ENCODE measurements at places on chromosomes 1 and 21.

DNA sequence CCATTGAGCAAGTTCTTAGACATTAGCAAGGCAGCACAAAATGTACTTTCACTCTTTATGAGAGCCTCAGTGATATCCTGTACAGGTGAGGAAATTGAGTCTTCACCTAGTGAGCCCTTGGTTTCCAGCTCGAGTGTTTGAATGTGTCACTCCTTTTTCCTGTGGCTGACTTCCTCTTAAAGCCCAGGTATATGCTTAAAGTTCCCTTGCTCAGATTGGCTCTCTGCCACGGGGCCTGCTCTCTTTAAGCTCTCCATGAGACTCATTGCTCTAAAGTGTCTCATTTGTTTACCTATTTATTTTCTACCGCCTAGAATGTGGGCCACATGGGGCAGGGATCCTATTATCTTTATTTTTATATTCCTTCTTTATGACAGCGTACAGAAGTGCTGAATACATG lies 324.9 kb downstream of the SIPA1L2 start:
- DNase-seq = no peak

DNA sequence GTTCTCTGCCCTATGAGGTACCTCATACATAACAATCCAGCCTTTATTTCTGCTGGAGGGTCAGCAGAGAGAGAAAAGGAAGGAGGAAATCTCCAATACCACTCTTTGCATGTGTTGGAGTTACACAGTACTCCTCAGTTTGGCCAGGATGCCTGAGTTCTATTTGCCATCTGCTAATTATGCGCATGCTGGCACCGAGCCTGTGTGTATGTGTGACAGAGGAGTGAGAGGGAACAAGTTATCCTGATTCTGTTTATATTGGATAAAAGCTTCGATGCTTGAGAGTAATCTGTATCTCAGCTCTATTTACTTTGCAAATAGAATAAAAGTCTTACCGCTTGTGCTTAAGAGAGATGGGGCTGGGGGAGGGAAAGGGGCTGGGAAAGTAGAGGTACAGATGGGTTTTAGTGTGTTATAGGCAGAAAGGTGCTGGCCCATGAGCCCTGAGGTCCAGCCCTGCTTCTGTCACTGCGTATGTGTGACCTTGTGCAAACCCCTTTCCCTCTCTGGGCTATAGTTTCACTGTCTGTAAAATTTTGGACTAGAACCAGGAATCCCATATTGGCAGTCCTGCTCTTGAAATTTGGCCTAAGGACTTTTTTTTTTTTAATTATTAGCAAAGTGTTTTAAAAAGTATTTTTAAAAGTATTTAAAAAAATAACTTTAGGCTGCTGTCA lies 54.5 kb upstream of the PLXNA2 start:
- DNase-seq = no peak

DNA sequence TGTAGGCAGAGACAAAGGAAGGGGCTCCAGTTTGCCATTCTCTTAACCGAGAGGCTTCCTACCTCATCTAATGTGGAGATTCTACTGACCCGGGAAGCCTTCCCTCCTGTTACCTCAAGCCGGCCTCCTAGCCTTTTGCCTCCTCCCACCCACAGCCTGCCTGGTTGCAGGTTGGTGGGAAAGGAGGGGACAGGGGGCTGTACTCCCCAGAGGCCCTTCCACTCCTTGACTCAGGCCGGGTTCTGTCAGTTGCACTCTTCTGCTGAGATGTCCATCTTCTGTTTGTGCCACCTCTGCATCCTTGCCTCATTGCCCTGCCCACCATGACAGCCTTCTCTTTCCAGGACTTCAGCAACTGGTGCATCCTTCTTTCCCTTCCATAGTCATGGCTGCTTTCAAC lies 98.0 kb upstream of the SLC44A3 start:
- DNase-seq = no peak

DNA sequence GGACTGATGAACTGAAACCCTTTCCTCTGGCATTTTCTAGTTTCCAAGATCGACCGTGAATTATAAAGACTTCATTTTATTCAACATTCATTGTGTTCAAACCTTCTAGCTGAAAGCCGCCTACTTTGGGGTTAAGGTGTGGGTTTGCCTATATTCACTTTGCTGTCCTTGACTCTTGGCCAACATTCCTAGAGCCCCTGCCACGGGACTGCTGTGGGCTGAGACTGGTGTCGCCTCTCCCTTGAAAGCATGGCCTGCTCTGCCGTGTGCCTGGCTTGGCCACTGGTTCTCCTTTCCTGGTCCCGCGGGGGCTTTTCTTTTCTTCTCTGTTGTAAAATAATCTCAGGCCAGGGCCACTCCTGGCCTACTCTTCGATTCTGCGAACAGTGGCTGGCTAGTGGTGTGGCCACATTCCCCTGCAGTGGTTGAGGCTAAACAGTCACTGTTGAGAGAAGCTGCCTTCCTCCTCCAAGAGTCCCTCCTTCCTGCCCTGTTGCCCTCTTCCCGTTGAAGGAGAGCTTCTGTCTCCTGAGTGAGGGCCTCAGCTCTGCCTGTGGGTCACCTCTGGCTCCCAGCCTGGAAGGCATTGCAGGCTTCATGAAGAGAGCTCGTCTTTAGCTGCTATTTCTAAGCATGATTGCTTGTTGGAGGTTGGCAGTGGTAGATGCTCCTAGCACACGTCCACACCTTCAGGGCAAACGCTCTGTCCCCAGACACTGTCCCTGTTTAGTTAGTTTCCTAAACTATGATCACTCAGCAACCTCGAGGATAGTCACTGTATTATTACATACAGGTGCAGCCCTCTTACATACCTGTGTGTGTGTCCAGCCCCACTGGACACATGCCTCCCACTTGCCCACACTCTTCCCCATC lies 80.5 kb downstream of the GALNT2 start:
- no peak for DNase-seq

DNA sequence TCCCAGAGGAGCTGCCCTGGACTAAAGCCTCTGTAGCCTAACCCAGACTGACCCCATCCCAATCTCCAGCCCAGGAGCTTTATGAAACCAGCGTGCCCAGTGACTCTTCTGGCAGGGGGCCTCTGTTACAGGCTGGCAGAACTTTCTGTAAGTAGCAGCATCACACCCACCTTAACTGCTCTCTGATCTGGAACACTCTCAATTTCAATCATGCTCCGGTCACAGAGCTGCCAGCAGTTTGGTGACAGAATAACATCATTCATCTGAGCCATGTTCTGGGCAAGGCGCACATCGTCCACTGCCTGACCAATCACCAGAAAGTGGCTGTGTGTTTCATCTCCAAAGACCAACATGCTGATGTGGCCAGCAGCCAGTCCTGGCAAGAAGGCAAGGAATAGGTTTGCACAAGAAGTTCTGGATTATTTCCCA lies 14.7 kb downstream of the ADCY10 start:
- DNase-seq = no peak

DNA sequence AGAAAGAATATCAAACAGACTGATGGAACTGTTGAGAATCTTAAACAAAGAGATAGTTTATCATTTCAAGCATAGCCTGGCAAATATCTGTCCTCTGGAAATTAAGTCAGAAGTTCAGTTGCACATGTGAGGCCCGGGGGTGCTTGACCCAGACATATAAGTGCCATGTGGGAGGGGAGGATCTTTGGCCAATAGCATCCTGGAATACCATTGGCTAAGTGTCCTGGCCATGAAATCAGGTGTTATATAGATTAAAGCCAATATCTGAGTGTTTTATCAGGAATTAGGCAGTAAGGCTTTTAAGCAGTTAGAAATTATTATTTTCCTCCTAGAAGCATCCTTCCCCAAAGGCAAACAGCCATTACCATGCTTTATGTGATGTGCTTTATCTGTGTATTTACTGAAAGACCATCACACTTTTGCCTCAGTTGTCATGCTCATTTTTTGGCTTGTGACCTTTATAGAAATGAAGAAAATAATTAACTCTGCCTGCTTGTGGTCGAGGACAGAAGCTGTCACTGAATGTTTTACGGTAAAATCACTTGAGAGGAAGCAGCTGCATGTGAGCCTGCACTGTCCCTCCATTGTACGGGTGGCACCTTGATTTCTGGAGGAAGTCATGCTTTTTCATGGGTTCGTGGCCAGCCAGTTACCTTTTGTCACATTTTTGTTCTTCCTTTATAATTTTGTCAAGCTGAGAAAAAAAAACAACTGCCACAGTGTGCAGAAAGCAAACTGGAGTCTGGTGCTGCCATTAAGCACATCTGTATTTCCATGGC lies 259.9 kb upstream of the FMN2 start:
- no peak for DNase-seq

DNA sequence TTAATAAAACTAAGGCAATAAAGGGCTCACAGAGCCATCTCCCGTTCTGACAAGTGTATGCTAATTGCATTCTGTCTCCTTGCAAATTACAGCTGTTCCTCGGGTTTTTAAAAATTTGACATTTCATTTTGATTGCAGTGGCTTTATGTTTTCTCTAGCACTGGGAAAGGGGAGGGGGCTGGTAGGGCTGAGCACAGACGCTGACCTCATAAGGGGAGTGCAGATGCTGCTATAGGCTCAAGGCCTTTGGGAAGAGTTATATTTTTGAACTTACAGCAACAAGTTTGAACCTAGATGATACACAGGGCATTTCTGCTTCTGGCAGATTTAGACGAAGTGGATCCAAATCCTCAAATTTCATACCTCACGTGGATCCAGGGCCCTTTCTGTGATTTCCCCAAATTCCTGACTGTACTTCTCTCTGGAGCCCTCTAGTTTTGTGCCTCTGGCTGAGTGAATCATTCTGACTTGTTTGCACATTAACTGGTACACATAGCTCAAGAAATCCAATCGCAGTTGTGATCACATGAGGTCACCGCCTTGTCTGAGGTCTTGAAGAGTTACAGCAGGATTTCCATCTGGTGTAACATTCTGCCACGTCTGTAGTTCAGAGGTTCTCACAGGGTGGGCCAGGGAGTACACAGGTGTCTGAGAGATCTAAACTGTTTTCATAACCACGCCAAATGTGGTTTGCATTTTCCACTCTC lies 230.3 kb downstream of the C1orf94 start:
- DNase-seq = no peak

- DNase-seq = peak; percentile 21
Measured at GRCh38 chr1:174217787-174218574, 58.7 kb downstream of the RABGAP1L start.

- no peak for DNase-seq
Measured at GRCh38 chr1:44684525-44684924, 10.0 kb downstream of the ARMH1 start.

DNA sequence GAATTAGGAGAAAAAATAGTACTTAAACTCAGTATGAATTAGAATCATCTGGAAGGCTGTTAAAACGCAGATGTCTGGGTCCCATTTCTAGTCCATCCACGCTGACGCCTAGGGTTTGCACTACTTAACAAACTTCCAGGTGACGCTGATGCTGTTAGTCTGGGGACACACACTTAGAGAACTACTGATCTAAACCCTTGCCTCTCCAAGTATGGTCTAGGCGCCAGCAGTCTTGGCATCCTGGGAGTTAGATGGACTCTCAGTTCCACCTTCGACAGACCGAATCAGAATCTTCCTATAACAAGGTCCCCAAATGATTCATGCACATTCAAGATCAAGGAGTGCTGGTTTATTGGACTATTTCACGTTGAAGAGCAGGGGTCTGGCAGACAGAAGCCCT lies 11.5 kb downstream of the DIO1 start:
- no peak for DNase-seq

- no peak for DNase-seq
Measured at GRCh38 chr1:60257531-60257930, 184.0 kb upstream of the C1orf87 start.

DNA sequence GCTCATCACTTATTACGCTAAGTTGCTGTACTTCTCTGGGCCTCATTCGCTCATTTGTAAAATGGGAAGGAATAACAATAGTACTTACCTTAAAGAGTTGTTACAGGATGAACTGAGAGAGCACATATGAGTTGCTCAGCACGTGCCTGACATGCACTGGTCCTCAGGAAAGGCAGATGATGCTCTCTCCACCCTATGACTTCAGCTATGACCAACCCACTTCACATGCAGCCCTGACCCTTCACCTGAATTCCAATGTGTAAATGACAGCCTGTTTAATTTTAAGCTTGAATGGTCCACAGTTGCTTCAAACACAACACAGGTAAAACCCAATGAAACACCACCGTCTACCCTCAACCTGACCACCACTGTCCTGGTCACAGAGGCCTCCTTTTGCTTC lies 32.9 kb downstream of the GADD45A start:
- DNase-seq = no peak
